ENCODE measurements at places on chromosomes 1 and 21. TPM values are rescaled to one million over a fixed set of nuclear protein-coding genes. Genes with fewer than 3 reads are reported as not detected.

FCMR gene
- 177 TPM for total RNA-seq

DNA sequence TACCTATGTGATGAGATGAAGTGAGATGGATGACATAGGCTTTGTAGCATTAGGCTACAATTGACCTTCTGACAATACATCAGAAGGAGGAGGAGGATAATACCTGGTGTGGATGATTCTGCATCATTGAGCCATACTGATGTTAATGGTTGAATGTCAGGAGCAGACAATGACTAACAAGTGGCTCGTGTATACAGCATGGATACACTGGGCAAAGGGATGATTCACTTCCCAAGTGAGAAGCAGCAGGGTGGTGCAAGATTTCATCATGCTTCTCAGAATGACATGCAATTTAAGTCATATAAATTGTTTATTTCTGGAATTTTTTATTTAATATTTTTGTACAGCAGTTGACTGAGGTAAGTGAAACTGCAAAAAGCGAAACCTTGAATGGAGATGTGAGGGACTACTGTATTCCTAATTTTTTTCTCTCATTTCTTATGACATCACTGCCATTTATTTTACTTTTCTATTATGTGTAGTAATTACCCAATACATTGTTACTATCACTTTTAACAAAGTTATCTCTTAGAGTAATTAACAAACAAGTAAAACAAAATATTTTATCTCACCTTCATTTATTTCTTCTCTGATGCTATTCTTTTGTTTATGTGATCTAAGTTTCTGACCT lies 34.4 kb upstream of the COP1 start:
- no peak for DNase-seq

UBE2U gene
- total RNA-seq = not detected

RCOR3 gene
- 70.9 TPM for total RNA-seq

DNA sequence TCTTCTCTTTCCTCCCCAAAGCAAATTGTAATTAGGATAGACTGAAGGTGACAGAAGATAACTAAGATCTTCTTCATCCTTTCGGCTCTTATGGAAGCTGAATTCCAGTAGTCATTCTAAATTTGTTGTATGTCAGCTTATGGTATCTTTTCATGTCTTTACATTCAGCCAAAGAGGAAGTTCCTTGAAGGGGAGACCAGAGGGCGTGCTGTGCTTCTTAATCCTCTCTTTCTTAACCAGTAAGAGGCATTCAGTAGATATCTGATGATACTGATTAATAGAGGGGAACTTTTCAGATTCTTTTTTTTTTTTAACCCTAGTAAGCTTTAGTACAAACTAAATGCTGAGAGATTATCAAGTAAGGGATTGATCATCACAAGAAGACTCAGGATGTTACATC lies 102.3 kb downstream of the OSBPL9 start:
- no peak for DNase-seq

AHDC1 gene
- 47.0 TPM for total RNA-seq

DNA sequence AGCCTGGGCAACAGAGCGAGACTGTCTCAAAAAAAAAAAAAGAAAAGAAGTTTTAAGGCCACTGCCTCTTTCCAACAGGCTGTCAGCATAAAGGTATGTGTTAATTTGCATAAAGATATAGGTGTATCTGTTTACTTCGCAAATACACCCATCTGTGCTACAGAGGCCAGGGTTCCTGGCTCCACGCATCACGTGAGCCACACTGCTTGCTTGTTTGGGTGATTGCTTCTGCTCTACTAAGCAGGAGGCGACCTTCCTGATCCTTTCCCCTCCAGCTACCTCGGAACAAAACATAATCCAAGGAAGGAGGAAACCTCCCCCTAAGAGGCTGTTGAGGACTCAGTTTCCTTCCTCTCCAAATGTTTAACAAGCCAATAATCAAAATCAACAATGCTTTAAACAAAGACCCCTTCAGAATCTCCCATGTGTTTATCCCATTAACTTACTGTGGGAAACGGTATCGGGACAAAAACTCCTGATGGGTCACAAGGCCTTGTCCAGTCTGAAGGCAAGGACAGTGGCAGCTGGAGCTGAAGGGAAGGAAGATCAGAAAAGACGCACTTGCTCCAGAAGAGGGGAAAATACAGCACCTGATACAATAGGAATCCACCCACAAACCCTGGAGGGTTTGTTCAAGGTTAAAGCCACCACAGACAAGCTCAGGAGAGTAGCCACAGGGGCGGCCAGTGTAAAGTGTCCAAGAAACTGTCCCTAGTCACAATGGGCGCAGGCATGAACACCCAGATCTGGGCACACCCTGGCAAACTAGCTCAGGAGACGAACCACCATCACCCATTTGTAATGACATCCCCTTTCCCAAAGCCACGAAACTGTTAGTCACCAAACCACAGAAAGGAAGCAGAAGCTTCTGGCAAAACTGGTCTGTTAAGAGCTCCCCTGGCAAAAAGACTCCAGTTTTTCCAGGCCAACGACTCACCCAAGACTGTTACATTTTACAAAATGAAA lies 17.2 kb downstream of the CTNNBIP1 start:
- no peak for DNase-seq

TMPRSS2 gene
- not detected for total RNA-seq

- no peak for DNase-seq
Measured at GRCh38 chr1:36693161-36693525, 210.4 kb upstream of the CSF3R start.

GRCh38 chr1:51172811-51173210 lies 63.3 kb upstream of the RNF11 start:
- no peak for DNase-seq

GRCh38 chr1:31478167-31478566 lies 65.2 kb downstream of the SERINC2 start:
- DNase-seq = no peak

LMOD1 gene
- total RNA-seq = not detected

DNA sequence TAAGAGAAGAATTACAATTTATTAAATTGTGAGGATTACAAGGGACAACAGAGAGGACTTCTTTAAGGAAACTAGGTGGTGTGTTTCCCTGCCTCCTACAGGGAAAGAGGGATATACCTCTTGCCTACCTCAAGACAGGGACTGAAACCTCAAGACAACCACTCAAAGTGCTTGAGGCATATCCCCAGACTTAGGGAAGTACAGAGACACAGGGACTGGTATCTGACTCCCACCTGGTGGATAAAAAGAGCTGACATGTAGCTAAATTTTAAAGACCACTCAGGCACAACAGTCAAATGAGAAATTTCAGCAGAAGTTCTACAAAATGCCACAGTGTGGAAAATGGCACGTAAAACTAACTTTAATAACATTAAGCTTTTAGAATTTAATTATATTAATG lies 21.3 kb downstream of the DENND2C start:
- no peak for DNase-seq

LEFTY2 gene
- total RNA-seq = not detected

All from natural killer cell (primary cell).